ENCODE measurements at places on chromosomes 3 and 15. TPM values are rescaled to one million over a fixed set of nuclear protein-coding genes. Genes with fewer than 3 reads are reported as not detected.

The CPNE9 gene
- not detected for total RNA-seq

DNA sequence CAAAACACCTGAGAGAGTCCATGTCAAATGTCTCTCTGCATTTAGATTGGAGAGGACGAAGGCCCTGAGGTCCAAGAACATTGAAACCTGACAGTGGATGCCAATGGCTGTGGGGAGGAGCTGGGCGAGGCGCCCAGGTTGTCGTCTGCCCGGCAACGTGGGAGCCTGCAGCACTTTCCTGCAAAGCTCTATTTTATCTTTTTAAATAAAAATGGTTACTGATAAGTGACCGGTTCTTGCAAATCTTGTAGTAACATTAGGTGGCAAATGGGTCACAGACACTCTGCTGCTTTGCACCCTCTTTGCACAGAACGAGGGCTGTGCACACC lies 19.5 kb upstream of the FANCD2 start:
- DNase-seq: no peak

GRCh38 chr3:188779281-188779980 lies 392.3 kb upstream of the TPRG1 start:
- DNase-seq: no peak

The GPR27 gene
- total RNA-seq: 8.1 TPM

- DNase-seq: peak; percentile 87
Observed at GRCh38 chr3:15645740-15646501, 44.4 kb downstream of the BTD start.

DNA sequence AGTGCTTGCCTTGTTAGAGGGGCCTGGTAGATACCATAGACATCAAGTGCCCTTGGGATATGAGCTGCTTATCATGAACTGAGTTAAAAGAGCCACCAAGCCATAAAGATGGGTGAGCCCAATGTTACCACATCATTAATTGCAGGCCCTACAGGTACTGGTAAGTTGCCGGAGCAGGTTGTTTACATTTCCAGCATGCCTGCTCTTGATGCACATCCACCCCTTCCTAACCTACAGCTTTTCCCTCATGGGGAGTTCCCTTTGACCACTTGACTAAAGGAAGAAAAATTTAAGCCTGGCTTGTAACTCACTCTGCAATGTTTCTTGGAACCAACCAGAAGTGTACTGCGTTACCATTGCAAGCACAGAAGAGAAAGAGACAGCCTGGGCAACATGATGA lies 24.7 kb upstream of the ULK4 start:
- no peak for DNase-seq

GRCh38 chr15:46309914-46310313 lies 675.1 kb downstream of the SQOR start:
- peak; percentile 32 for DNase-seq

GRCh38 chr15:71195242-71195641 lies 80.0 kb downstream of the THSD4 start:
- peak; percentile 40 for DNase-seq

The A4GNT gene
- total RNA-seq: not detected

DNA sequence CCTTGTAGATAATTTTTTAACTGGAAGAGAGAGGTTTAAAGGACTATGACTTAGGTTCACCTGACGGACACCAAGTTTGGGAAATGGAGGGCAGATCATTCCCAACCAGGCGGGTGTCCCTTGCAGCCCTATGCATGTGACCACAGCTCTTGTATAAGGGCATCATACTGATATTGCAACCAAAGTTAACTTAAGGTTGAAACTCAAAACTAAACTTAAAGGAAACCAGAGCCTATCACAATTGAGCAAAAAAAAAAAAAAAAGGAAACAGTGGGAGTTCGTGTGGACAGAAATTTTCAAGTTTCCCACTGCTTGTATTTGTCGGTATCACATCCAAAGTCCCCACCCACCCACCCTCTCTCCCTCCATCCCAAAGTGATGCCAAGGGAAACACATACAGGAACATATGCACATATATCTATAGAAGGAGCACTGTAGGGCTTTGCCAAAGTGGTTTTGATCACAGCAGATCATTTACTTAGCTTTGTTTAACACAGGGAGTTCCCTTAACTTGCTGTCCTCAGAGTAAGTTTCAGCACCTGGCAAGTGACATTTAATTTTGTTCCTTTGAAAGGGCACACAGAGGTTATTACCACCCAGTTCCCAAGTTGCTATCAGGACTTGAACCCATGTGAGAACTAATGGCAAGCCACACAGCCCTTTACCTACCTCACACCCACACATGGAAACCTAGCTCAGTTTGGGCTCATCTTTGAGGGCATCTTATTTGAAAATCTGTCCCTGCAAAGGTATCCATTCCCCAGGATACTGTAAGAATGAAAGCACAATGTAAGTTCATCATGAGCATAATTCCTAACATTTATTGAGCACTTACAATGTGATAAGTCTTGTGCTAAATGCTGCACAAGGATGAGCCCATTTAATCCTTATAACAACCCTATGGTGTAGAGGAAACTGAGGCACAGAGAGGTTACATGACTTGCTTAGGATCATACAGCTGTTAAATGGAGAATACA lies 204.5 kb upstream of the CMC1 start:
- no peak for DNase-seq

DNA sequence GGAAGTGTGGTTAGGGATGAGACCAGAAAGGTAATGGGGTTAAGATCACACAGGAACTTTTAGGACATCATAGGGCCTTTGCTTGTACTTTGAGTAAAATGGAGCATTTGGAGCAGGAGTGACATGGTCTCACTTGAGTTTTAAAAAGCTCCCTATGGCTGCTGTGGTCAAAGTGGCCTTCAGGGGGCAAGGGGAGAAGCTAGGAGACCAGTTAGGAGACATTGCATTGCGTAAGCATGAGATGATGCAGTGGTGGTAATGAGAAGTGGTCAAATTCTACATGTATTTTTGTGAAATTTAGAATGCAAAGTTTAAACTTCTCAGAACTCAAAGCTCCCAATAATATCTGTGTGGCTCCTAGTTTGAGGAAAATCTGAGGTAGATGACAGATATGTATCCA lies 27.9 kb downstream of the MED12L start:
- DNase-seq: no peak

DNA sequence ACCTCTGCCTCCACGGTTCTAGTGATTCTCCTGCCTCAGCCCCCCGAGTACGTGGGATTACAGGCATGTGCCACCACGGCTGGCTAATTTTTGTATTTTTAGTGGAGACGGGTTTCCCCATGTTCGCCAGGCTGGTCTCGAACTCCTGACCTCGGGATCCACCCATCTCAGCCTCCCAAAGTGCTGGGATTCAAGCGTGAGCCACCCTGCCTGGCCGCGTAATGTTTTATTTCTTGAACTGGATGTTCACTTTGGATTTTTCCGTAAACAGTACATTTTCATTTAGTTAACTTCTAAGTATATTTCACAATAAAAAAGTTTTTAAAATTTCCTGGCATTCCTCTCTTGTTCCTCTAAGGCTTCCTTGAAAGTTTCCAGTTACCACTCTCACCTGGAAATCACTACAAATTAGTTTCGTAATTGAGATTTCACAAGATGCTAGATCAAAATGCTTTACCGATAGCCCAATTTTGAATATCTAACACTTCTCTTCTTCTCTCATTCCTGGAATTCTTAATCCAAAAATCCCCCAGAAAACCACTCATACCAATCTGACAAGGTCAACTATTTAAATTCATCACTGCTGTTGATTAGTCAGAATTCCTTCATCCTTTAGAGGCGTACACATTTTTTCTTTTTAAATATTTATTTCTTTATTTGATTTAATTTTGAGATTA lies 44.7 kb upstream of the INO80 start:
- no peak for DNase-seq

DNA sequence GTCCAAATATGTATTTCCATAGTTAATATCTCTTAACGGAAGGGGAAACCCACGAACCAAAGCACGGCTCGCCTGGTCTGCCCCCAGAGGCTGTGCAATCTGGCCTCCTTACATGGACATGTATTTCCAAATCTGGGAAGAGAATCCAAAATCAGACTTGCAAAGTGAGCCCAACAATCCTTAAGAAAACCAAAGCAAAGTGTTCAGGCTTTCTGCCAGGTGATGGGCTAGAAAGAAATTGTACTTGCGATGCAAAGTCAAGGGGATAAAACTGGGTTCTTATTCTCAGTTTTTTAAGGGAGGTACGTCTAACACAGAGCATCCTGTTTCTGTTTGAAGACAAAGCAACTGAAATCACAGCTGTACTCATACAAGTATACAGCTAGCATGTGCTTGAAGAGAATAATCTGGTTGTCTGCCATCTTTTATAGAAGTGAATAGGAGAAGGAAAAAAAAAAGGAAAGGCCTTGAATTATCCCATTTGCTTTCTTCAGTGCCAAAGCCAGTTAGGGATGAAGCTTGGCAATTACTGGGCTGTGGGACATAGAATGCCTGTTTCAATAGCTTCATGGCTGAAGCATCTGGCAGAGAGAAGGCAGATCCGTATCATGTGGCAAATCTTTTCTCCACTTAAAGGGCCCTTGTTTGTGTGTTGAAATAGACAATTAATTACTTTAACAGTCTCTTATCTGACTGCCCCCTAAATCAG lies 48.4 kb downstream of the LRIG1 start:
- DNase-seq: peak; percentile 11

The TRH gene
- not detected for total RNA-seq

DNA sequence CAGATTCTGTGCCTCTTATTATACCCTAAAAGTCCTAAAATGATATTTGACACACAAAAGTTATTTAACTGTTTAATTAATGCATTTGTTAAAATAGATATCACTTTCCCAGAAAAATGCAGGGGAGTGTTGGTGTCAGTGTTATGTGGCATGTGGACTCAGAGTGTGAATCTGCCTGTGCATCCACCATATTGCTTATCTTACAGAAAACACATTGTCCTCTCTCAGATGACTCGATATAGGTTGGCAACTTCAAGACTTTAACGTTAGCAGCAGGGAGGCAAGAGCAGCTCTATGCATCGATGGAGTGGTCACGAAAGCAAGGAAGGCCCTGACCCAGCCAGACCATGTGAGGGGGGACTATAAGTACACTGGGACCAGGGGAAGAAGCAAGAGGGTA lies 165.4 kb upstream of the DCBLD2 start:
- no peak for DNase-seq

DNA sequence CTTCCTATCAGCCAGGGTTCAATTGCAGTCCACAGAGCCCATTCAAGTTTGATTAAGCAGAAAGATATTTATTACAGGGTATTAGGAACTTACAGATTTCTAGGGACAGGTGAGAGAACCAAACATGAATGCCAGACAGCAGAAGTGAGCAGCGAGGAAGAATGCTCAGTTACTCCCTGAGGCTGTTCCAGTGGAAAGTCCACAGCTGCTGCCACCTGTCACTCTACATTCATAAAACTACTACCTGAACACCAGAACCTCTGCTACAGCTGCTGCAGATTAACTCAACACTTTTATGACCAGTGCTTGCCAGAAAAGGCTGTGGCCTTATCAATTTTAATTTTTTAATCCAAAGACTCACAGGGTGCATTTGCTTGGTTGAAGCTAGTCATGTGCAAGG lies 325.4 kb upstream of the ONECUT1 start:
- no peak for DNase-seq
